Tibial artery (tissue), 4 donors: ENCODE measurements at places on chromosomes 16 and 17.

GRCh38 chr17:76911299-76912017 lies 43.3 kb downstream of the MGAT5B start:
- DNase-seq: no peak

GRCh38 chr17:45410144-45411091 lies 22.3 kb downstream of the ARHGAP27 start:
- no peak for DNase-seq

GRCh38 chr17:60559995-60560859 lies 34.2 kb upstream of the APPBP2 start:
- DNase-seq: no peak

DNA sequence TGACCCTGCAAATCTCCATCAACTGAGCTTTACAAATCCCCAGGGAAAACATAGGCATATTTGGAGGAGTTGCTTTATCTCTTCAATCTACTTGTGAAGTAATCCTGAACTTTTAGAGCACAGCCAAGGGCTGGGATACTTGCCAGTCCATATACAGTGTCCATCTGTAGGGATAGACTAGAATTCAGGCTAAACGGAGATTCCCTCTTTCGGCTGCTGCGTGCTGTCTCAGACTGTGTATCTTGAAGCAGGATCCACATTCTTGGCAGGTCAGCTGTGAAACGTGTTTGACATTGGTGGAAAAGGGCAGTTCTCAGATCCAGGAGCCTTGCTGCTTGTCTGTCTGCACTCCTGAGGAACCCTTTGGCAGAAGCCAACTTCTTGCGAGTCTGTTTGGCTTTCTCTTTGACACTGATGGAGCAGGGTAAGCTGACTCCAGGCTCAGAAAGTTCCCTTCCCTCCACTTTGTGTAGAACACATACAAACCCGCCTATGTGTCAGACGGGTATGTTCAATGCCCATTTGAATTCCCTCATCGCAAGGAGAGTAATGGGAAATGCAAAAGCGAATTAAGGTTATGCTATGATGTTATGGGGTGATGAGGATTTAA lies 221.8 kb downstream of the MAP2K4 start:
- DNase-seq: no peak

- peak; percentile 92 for DNase-seq
Measured at GRCh38 chr16:1096169-1097082, at the start of gene C1QTNF8. TSS of gene C1QTNF8 (minus strand) at chr16:1096244. CDS start at chr16:1094922, 1,322 bp downstream.

DNA sequence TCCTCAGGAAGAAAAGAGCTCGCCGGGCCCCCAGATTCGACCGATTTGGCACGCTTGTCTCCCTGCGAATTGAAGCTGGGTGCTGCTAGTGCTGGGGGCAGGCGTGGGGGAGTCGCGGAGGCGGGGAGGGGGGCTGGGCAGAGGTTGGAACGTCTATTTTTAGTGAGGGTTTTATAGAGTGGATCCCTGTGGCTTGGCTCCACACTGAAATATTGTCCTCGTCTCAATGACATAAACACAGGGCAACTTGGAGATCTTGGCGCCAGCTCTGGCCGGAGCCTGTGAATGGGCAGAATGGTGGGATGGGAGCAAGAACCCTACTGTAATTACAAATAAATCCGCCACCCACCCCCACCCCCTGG lies 15.7 kb upstream of the NOG start:
- no peak for DNase-seq

- DNase-seq: no peak
Measured at GRCh38 chr17:30600830-30601494, 123.8 kb downstream of the GOSR1 start.

- no peak for DNase-seq
Measured at GRCh38 chr17:15492791-15493692, 25.6 kb upstream of the CDRT4 start.

GRCh38 chr16:3190949-3191353 lies 2.9 kb downstream of the OR1F1 start:
- no peak for DNase-seq

DNA sequence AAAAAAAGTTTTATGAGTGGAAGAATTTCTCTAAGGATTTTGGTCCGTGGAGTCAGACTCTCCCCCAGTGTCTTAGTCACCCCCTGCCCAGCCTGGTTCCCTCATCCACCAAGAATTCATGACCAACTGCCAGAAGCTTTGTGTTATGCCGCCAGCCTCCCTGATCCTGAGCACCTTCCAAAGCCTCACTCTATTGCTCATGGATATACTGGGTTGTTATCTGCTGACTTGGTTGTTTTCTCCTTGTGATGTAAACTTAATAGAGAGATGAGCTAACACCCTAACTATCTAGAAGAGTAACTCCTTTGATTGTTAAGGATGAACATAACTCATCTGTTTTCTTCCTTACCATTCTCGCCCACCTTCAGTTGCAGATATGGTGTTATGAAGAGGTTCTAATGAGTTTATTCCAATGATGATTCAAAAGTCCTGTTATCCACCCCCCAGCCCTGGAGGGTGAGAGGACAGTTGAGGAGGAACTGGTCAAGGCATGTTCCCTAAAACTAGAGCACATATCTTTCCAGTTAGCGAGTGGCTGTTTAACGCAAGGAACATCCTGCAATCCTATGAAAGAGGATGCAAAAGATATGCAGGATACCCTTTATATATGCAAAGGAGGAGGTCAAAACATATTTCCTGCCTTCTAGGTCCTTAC lies 1.5 kb upstream of the PSMD3 start:
- no peak for DNase-seq

DNA sequence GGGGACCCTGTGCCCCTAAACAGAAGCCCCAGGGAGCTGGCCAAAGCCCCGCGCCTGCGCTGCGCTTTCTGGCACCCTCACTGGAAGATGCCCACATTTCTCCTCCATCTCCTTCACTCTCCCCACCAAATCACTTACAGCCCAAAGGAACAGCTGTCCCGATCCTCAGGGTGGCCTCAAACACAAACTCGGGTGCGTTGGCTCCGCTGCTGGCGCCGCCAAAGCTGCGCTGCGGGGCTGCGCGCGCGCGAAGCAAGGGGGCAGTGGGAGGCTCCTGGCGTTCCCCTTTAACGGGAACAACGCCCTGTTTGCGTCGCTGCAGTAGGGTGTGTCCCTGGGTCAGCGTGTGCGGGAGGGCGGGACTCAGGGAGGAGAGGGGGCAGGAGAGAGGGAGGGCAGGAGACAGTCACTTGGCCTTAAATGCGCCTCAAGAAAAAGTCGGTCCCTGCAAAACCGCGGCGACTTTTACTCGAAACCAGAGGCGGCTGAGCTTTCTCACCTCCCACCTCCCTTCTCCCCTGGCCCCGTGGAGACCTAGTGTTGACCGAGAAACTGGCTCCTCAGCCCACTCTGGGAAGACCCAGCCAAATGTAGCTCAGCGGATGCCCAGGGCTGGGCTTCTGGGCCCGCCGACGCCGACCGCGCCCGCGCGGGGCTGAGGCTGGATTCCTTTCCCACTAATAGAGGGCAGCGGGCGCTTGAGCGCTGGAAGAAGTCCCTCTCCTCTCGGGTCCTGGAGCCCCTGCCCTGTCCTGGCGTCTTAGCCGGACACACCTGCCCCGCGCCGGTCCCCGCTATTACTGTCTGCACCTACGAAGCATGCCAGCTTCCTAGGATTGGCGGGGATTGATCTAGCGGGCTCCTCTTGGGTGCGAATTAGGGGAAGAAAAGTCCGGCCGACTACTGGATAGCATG lies 2.6 kb downstream of the PMP22 start:
- peak; percentile 93 for DNase-seq

GRCh38 chr17:20954794-20955193 lies 88.0 kb downstream of the USP22 start:
- DNase-seq: no peak

DNA sequence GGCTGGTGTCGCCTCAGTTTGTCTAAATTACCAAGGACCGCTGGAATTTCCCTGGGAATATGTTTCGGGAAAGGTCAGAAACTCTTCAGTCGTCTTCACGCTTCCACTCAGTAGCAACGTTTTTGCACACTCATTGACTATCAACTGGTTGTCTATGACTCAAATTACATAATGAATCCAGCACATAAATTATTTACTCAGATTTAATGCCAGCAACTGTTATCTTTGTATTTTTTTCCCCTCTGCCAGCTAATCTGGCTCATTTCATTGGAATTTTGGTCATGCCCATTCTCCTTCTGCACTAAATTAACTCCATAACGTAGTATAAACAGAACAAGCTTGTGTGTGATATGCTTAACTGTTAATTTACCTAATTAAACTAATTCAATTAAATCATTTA lies 372.7 kb upstream of the ZFHX3 start:
- DNase-seq: no peak

DNA sequence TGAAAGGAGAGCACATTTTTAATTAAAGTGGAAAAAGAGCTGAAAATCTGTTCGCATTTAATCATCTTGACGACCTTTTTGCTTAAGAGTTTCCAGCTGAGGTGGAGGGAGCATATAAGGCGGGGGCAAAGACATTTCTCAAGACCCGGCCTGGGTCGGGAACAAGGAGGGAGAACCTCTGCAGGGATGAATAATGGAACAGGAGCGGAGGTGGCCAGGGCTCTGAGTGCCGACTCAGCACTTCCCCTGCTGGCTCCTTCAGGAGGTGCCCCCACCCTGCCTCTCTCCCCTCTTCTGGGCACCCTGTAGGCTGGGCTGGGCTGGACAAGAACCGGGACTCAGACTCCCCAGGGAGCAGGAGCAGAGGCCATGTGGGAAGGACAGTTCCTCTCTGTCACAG lies 7.9 kb upstream of the NGFR start:
- no peak for DNase-seq

- DNase-seq: no peak
Measured at GRCh38 chr17:80652756-80653330, 108.2 kb downstream of the RPTOR start.

- DNase-seq: peak; percentile 94
Measured at GRCh38 chr17:47276868-47277267, 23.2 kb downstream of the ITGB3 start.

GRCh38 chr16:82384949-82385348 lies 214.9 kb upstream of the MPHOSPH6 start:
- no peak for DNase-seq

DNA sequence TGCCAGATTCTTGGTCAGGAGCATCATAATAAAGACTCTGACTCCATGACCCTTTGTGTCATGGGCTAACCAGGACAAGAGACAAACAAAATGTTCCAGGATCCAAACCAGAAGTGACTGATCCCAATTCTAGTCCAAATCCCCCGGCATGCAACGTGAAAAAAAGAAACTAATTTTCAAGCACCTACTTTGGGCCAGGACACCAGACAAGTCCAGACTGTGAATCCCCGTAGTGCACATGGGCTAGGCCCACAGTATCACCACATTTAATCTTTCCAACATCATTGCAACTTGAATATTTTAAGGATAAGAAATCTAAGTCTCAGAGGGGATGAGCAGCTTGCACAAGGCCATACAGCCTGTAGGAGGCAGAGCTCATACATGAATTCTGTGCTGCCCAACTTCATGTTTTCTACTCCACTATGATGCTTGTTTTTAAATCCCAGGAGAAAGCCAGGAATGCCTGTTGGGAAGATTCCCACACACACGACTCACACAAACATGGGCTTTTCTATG lies 365.7 kb downstream of the NPIPA8 start:
- peak; percentile 54 for DNase-seq

DNA sequence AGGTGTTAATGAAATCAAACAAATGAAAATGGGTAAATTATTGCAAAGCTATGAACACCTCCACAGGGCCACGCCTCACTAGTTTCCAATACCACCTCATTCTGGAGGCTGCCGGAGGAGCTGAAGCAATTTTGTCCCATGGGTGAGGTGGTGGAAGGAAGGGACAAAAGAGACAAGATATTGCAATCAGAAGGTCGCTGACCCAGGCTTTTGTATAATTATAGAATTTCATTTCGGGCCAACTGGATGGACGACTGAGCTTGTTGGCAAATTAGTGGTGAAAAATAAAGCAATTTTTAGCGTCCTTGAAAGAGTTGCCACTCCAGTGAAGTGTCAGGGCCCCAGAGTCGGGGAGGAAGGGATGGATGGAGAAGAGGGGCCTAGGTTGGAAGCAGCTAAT lies 147.9 kb downstream of the CYLD start:
- no peak for DNase-seq

DNA sequence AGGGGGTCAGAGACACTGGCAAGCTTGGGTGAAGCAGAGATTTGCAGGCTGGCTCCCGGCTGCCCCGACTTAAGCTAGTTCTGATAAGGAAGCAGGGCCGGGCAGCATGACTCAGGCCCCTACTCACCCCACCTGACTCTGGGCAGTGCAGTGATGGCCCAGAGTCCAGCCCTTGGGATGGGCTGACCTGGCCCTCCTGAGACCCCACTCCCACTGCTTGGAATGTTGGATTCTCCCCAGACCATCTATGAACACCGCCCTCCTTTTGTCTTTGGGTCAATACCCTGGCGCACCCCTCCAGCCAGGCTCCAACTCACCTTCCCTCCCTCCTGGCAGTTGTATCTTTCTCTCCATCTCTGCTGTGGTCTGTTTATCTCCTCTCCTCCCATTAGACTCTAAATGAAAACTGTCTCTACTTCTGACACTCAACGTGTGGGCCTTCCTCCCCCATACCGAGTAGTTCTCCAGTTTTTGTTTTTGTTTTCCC lies 21.0 kb downstream of the LGALS3BP start:
- DNase-seq: no peak

- DNase-seq: no peak
Measured at GRCh38 chr17:30113213-30113612, 3.4 kb upstream of the NSRP1 start.

GRCh38 chr17:68771867-68772515 lies 170.8 kb upstream of the FAM20A start:
- no peak for DNase-seq

DNA sequence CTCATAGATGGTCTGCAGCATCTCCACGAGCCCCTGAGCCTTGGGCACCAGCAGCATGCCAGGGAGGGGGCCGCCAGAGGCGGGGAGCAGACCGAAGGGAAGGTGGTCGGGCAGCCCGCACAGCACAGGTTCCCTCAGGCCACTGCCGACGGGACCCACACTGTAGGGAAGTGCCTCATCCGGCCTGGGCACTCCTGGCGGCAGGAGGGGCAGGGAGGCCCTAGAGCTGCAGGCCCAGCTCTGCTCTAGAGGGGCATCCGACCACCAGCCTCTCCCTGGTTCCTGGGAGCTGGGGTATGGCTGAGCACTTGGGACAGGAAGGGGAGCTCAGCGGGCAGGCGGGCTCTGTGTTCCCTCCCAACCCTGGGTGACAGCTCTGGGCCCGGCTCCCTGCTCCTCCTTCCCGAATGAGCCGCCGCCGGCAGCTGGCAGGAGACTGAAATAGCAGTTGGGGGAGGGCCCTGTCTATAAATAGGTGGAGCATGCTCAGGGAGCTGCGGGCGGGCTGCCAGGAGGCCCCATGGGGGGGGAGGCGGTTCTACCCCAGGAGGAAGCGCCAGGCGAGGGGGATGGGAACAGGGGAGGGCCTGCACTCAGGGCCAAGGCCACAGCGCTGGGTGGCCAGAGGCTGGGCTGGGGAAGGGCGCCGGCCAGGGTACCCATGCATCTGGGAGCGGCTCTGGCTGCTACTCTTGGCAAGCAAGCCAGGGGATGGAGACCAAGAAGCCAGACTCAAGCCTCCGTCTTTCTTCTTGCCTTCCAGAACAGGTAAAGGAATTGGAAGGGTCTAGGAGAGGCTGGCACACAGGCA lies 12.4 kb downstream of the HDAC5 start:
- DNase-seq: peak; percentile 98

GRCh38 chr16:75298267-75298666 lies 46.8 kb upstream of the BCAR1 start:
- no peak for DNase-seq

- DNase-seq: no peak
Measured at GRCh38 chr17:39611401-39612112, 3.8 kb upstream of the NEUROD2 start.

GRCh38 chr16:86565181-86565631 lies 1.4 kb upstream of the FOXC2 start:
- DNase-seq: no peak
